ENCODE measurements at places on chromosomes 2 and 18.

GRCh38 chr18:33578518-33579348 is 714 bp downstream of the ASXL3 start:
- DNase-seq: no peak

DNA sequence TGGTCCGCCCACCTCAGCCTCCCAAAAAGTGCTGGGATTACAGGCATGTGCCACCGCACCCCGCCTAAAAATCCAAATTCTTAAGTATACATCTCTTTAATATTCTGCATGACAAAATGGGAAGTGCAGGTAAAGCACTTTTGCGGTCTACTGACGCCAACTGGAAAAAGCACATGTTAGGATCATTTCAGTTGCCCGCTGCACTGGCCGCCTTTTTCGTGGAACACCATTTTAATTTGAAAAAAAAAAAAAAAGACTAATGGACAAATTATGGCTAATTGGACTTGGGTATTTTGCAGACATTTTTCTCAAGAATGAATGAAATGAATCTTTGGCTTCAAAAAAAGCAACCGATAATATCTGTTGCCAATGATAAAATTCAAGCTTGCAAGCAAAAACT is 129.3 kb upstream of the GPC1 start:
- DNase-seq: no peak

DNA sequence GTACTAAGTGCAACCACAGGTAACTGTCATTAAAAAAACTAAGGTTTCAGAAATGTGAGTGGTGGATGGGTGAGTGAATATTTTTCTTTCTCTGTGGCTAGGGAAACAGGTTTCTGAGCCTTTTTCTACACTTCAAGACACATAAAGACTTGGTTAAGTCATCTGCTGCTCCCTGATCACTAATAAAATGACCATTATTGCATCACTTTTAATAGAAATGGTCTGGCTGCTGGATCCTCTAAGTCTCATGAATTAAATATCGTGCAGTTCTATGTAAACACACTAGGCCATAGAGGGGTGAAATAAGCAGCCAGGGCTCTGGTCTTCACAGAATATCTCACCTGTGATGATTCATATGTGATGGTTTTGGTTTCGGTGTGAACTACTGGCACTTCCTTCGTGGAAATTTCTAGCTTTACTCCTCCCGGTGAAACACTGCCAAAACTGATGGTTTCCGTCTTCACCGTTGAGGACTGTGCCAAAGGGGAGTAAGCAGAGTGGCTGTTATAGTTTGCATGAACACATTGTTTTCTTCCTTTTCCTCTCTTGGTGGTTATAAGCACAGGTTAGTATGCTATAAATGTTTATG is 100.4 kb upstream of the ZBTB14 start:
- DNase-seq: no peak

GRCh38 chr2:168145426-168146310 is 101.7 kb downstream of the STK39 start:
- DNase-seq: no peak

DNA sequence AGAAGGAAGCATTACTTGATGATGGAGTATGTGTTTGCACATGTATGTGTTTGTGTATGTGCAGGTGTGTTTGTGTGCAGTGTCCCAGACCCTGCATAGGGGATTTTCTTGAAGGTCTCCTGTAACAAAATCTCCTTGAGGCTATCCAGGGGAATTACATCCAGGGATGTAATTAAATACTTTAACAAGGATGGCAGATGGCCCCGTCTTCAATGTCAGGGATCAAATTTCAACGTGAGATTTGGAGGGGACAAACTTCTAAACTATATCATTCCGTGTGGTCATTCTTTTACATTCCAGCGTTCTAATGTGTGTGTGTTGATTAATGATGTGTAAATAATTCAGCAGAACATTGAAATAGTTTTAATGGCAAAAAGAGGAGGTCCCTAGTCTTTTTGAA is 3.3 kb downstream of the UGT1A9 start:
- no peak for DNase-seq

DNA sequence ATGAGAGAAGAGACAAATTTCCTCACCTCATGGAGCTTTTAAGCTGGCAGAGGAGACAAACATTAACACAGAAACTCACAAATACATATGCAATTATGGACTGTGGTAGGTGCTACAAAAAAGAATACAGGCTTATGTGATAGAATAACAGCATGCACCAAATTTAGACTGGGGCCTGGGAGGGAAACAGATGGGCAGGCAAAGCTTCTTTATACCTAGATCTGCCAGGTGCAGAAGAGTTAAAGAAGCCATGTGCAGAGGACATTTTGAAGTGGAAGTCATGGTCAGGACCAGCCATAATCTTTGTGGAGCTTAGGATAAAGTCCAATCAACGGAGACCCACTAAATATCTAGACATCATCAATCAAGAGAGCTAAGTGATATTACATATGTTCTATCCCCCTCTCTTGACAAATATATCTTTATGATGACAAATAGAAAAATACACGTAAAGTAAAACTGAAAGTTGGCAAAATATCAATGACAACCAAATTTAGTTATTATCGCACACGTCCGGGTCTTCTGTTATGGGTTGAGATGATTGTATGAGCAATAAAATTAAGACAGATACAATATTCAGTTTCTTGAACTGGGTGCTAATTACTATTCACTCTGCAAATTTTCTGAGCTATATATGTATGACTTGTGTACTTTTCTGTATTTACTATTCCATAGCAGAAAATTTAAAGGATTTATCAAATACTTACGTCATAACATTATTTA is 44.1 kb downstream of the CD28 start:
- no peak for DNase-seq

GRCh38 chr2:97997784-97998392 is 2.1 kb upstream of the TMEM131 start:
- no peak for DNase-seq

GRCh38 chr2:70029814-70030409 is 57.4 kb upstream of the PCBP1 start:
- peak; percentile 74 for DNase-seq

DNA sequence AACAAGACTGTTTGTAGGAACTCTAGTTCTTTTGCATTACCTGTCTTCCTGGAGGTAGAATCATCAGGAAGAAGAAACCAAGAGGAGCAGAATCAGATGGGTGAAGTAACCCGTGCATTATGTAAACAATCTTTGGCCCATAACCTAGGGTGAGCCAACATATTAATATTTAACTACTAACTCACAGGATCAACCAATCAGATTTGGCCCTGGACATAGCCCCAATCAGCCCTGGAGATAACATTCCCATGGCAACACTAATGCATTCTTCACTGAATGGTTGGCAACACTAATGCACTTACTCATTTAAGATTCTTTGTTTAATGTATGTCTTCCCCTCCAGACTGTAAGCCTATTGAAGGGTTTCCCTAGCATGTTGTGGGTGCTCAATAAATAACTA is 72.0 kb upstream of the CTAGE1 start:
- DNase-seq: no peak

GRCh38 chr2:98764499-98764898 is 33.6 kb upstream of the MGAT4A start:
- no peak for DNase-seq

DNA sequence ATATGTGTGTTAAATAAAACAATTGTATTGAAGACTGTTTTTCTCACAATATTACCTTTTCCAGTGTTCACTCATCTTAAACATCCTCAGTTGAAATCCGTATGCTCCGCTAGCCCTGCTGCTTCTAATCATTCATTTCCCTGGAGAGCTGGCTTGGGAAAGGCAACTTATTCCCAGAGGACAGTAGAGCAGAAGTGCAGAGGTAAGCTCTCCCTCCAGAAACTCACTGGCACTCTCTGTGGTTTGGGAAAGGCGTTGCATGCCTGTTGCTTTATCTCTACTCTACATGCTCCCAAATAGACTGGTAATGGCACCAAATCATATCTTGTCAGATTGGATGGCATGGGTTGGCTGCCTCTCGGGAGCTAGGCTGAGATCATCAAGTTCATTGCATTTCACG is 117.1 kb upstream of the BOD1L2 start:
- DNase-seq: no peak

DNA sequence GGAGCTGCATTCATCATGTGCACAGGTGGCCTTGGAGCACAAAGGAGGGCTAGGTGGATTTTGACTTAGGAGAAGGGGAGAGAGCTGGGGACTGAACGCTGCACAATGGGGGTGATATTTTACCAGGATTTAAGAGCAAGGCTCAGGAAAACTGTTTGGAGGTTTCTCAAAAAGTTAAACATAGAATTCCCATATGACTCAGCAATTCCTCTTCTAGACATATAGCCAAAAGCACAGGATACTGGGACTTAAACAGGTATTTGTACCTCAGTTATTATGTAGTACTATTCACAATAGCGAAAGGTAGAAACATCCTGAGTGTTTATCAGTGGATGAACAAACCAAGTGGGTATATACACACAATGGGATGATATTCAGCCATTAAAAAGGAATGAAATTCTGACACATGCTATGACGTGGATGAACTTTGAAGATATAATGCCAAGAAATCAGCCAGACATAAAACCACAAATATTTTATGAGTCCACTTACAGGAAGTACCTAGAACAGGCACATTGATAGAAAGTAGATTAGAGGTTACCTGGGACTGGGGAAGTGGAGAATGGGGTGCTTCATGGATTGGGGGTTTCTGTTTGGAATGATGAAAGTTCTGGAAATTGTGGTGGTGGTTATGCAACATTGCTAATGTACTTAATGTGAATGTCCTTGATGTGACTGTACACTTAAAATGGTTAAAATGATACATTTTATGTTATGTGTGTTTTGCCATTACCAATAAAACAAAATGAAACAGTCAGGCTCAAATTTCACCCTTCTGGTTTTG is 216.9 kb downstream of the HAUS1 start:
- no peak for DNase-seq

- no peak for DNase-seq
Observed at GRCh38 chr2:85692039-85692645, 2.0 kb upstream of the GNLY start.

- DNase-seq: no peak
Observed at GRCh38 chr2:43078781-43079755, 147.3 kb downstream of the ZFP36L2 start.

- DNase-seq: peak; percentile 40
Observed at GRCh38 chr2:231373786-231374349, 21.6 kb upstream of the B3GNT7 start.

DNA sequence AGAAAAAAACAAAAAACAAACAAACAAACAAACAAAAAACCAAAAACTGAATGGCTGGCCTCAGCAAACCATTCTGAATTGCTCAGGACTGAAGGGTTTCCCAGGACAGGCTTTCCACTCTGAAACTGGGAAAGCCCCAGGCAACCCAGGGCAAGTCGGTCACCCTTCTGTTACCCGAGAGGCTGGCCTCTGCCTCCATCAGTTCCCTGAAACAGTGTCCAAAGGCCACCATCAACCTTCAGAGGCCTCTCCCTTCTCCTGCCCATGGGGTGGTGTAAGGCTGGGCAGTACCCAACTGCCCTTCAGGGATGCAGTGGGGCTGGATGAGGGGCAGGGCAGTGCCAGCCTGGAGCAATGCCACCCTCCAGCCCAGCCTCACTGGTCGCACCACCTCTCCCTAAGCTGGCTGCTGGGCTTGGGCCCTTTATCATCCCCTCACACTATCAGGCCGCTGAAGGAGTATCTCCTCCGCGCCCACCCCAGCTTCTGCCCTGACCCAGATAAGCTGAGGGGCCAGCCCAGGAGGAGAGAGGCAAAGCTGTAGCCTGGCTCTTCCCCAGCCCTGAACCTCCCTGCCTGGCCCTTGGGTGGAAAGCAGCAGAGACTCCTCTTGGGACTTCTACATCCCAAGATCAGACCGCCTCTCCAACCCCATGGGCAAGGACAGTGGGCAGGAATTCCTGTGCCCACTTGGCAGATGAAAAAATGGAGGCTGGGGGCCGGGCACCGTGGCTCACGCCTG is 35.9 kb downstream of the ZFP36L2 start:
- DNase-seq: peak; percentile 46

DNA sequence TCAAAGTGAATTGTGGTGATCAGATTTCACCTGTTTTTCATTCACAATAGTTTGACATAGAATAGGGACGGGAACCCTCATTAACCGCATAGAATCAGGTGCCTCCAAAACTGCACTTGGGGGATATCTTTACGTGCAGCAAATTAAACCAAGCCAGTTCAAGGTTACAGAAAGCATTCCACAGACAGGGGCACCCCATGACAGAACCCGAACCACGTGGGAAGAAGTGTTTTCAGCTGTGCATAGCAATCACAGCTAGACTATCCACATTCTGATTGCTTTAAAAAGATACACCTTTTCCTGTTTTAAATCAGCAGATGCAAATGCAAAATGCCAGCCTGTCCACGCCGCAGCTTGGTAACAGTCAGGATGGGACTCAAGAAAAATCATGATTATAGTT is 205.8 kb downstream of the ANAPC1 start:
- DNase-seq: no peak

DNA sequence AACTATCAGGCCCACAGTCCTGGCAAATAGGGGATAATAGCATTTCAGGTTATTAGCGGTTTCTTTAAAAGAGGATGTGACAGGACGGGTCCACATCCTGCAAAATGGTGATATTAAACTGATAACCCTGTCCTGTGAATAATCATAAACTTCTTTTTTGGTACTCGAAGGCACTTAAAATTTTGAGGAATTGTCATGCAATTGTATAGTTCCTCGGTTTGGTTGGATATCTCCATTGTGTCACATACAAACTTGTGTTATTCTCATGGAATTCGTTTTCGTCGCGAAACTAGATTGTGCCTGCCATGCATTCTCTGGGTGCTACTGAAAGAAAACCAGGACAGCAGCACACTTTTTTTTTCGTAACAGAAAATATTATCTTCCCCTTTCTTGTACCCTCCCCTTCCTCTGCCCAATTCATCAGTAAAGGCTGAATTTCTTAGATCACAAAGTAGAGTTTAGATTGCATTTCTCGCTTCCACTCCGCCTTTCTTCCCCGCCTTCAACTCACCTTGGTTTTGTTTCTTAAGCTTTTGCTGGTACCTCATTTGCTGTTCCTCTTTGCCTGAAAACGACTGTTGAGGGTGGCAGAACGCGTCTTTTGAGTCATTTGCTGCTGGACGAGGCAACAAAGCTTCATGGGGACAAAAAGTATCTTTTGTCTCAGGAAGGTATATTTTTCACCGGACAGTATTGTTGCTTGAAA is 1.3 kb downstream of the CERS6 start:
- DNase-seq: peak; percentile 24

GRCh38 chr2:158776231-158776630 is 18.9 kb upstream of the DAPL1 start:
- DNase-seq: no peak

GRCh38 chr18:48942554-48943261 is 8.1 kb downstream of the SMAD7 start:
- DNase-seq: peak; percentile 59

DNA sequence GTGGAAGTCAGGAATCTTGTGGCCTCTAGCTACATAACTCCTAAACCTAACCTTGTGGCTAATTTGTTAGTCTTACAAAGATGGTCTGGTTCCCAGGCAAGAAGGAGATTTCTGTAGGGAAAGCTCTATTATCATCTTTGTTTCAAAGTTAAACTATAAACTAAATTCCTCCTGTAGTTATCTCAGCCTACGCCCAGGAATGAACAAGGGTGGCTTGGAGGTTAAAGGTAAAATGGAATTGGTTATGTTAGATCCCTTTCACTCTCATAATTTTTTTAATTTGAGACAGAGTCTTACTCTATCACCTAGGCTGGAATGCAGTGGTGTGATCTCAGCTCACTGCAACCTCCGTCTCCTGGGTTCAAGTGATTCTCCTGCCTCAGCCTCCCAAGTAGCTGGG is 24.6 kb upstream of the PDK1 start:
- no peak for DNase-seq

GRCh38 chr2:120346026-120346666 is at the start of gene INHBB:
TSS of gene INHBB (plus strand) at chr2:120346136. CDS start at chr2:120346189, 53 bp downstream.
- DNase-seq: peak; percentile 18

GRCh38 chr2:85595301-85596025 is at the start of gene RNF181:
TSS of gene RNF181 (plus strand) at chr2:85595745. CDS start at chr2:85595764, 19 bp downstream.
- peak; percentile 100 for DNase-seq

- no peak for DNase-seq
Observed at GRCh38 chr18:45353530-45353929, 261.7 kb upstream of the SLC14A2 start.
